ENCODE measurements at places on chromosomes 6 and 20.

- no peak for DNase-seq
Measured at GRCh38 chr20:316316-317068, 8.9 kb upstream of the SOX12 start.

- no peak for DNase-seq
Measured at GRCh38 chr6:112744827-112745226, 397.7 kb downstream of the RFPL4B start.

GRCh38 chr6:96521306-96521643, 331 bp upstream of the UFL1 start:
- no peak for DNase-seq

- no peak for DNase-seq
Measured at GRCh38 chr6:31836047-31836473, 8.5 kb downstream of the HSPA1B start.

GRCh38 chr20:7637184-7637583, 303.1 kb downstream of the HAO1 start:
- no peak for DNase-seq

DNA sequence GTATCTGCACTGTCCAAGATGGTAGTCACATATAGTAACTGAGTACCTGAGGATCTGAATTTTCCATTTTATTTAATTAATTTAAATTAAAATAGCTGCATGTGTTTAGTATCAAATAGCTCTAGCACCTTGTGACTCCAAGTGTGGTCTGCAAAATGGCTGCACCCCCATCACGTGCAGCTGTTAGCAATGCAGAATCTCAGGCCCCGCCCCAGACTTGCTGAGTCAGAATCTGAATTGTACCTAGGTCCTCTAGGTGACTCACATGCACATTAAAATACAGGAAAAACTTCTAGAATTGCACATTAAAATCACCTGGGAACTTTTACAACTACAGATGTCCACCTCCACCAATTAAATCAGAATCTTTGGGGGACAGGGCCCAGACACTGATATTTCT, 19.2 kb upstream of the FAM83C start:
- DNase-seq = no peak

- DNase-seq = no peak
Measured at GRCh38 chr20:17345321-17345720, 118.5 kb downstream of the PCSK2 start.

DNA sequence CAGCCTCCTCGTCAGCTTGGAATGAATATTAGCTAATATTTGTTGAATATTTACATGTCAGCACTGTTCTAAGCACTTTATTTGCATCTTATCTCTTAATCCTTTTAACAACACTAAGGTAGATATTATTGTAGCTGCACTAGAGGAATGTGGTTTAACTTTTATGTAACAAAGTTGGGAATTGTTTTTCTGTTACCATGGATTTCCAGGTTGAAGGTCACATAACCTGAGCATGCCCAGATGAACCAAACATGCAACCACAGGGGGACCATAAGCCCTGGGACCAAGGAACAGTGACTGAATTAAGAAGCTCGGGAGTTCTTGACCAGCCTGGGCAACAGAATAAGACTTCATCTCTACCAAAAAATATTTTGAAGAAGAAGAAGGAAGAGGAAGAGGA, 29.1 kb upstream of the YWHAB start:
- no peak for DNase-seq

- no peak for DNase-seq
Measured at GRCh38 chr20:40770564-40771307, 81.7 kb upstream of the MAFB start.

GRCh38 chr6:162856885-162857284, 129.1 kb downstream of the PACRG start:
- DNase-seq = peak; percentile 88

DNA sequence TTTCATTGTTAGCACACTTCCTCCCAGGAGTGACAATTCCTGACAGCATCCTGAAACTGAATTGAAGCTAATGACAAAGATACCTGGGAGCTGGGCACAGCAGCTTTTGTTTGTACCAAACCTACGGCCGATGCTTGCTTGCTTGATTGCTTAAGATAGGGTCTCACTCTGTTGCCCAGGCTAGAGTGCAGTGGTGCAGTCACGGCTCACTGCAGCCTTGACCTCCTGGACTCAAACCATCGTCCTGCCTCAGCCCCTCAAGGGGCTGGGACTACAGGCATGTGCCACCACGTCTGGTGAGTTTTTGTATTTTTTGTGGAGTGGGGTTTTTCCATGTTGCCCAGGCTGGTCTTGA, 84.7 kb upstream of the SCP2D1 start:
- DNase-seq = no peak

DNA sequence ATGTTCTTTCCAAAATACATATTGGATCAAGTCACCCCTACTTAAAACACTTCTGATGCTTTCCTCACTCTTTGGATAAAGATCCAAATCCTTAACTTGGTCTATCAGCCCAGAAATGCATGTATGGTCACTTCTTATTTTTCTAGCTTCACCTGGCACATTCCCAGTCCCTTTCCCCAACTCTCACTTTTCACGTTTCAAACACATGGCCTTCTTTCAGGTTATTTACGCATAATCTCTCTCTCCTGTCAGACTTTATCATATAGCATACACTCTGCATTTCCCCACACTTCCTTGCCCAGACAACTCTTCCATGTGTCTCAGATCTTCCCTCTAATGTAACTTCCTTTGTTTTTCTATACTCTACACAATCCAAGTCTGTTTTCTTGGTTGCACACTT, 12.8 kb downstream of the PHIP start:
- no peak for DNase-seq

DNA sequence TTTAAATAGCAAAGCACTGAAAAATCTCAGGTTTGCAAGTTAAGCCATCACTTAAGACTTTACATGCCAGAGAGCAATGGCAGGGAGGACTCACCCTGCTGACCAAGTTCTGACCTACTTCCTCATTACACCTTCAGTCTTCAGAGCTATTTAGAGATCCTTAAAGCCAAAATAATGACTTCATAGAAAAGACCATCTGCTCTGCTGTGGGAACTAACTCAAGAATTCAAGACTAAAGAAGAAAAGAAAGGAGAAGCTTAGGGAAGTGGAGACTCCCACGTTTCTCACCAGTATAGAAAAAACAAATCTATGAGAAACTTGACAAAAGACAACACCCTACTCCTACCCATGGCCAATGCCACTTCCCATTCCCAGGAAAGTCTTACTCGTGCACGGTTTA, 28.6 kb downstream of the XPO5 start:
- DNase-seq = no peak

GRCh38 chr6:17086469-17086868, 15.4 kb upstream of the STMND1 start:
- DNase-seq = peak; percentile 59

DNA sequence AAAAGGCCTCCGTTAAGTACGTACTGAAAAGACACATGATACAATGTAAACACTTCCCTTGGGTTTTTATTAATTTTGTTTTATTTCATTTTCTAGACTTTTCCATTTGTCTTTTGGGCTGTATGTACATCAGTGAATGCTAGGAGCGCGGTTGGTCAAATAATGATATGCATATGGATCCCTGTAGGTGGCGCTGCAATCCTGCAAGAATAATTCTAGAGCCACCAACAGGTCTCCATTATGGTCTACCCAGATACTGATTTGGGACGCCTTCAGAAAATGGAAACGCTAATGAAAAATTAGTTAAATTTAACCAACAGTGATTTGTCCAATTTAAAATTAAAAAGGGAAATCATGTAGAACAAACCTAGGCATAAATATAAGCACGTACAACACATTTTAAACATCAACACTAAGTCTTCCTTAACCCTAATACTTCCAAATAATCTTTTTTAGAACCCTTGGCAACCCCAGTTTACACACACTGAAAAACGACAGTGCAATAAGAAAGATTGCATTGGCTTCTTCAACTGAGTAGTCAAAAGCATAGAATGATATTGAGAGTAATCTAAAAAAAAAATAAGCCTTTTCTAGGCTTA, 433.5 kb downstream of the RFPL4B start:
- peak; percentile 90 for DNase-seq

- no peak for DNase-seq
Measured at GRCh38 chr6:106102967-106103727, 17.0 kb downstream of the PRDM1 start.

- no peak for DNase-seq
Measured at GRCh38 chr6:56524891-56525703, 117.6 kb downstream of the DST start.

GRCh38 chr6:21005816-21006570, 471.7 kb downstream of the CDKAL1 start:
- no peak for DNase-seq

DNA sequence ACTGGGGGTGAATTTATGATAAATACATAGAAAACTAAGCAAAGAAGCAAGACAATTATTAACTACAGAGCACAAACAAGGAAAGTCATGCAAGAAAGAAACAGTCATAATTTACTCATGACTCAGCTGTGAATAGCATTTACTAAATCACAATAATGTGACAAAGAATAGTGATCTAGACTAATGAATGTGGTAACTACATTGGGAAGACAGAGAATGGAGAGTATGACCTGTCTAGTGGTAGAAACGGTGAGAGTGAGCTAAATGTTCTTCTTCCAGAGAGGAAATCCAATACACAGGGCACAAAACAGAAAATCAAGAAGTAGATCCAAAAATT, 153.5 kb upstream of the DST start:
- no peak for DNase-seq

GRCh38 chr6:40936818-40937251, 102.2 kb downstream of the UNC5CL start:
- DNase-seq = no peak

- DNase-seq = peak; percentile 25
Measured at GRCh38 chr6:29938746-29939508, 3.4 kb upstream of the HLA-A start.

DNA sequence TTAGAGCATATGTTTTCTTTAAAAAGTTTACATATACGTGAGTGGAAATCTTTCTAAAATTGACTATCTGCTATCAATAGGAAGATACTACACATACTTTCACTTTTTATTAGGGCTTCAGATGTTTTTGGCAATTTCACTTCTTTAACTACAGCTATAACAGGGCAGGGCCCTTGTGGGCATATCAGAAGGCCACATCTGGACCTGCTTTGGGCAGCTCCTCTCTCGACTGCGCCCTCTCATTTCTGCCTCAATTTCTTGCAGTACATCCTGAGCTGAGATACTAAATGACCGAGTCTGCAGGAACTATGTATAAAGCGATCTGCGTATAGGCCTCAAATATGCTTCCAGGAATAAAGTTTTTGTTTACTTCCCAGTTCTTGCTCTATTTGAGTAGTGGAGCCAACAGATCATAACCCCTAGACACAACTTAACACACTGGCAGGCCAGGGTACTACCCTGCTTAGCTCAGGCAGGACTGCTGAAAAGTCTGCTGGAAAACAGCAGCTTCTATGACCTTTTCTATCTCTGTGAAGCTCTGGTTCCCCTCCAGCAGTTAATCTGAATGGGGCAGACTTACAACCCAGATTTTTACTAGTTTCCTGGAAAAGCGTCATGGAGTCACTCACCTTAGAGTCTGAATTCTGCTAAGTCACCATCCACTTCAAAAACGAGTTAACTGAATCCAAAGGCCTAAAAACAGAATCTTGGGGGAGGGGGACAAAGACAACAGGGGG, 12.7 kb downstream of the GCLC start:
- DNase-seq = no peak

Measured in neural progenitor cell (in vitro differentiated cells).